ENCODE measurements at places on chromosomes 16 and 17. TPM values are rescaled to one million over a fixed set of nuclear protein-coding genes. Genes with fewer than 3 reads are reported as not detected.

Gene CD300E
- total RNA-seq, result 11.9 TPM

Gene HSD11B2
- not detected for total RNA-seq

Gene SDK2
- 14.1 TPM for total RNA-seq

Gene KRTAP1-1
- total RNA-seq, result not detected

Gene CBFA2T3
- total RNA-seq, result 0.13 TPM

Gene NUFIP2
- total RNA-seq, result 73.0 TPM

Gene CYBA
- 240 TPM for total RNA-seq

Gene FBXL16
- total RNA-seq, result 42.6 TPM

Gene TBC1D3
- total RNA-seq, result not detected

Gene RAC3
- 5.8 TPM for total RNA-seq

Gene CHTF8
- total RNA-seq, result 133 TPM

Gene FAM171A2
- total RNA-seq, result 0.78 TPM

Gene RPTOR
- 81.2 TPM for total RNA-seq

Gene KCTD13
- 74.7 TPM for total RNA-seq

Gene DHX40
- total RNA-seq, result 20.5 TPM

Gene CCL1
- 17.4 TPM for total RNA-seq

Gene GPRC5B
- total RNA-seq, result 5.8 TPM

Gene CLEC19A
- not detected for total RNA-seq

Gene ACSM5
- total RNA-seq, result not detected

Gene MYCBPAP
- total RNA-seq, result 9.2 TPM

Gene MT3
- 0.76 TPM for total RNA-seq

Gene HIC1
- total RNA-seq, result 1.4 TPM

Gene STAT5A
- 162 TPM for total RNA-seq

Gene TERB1
- not detected for total RNA-seq

Gene GAS7
- 8.8 TPM for total RNA-seq

Gene AURKB
- 1.1 TPM for total RNA-seq

Gene CSH1
- not detected for total RNA-seq

Gene DCUN1D3
- 6.8 TPM for total RNA-seq

Gene ARHGDIG
- 2.1 TPM for total RNA-seq

Gene CTCF
- total RNA-seq, result 51.4 TPM

Gene CRYBA1
- not detected for total RNA-seq

Gene FAM20A
- total RNA-seq, result 0.42 TPM

Gene NTN1
- total RNA-seq, result not detected

Gene TAT
- total RNA-seq, result not detected

Gene KRTAP4-3
- total RNA-seq, result not detected

All from naive thymus-derived CD4-positive, alpha-beta T cell (primary cell).